ENCODE measurements at places on chromosomes 1 and 21.

- DNase-seq: no peak
Measured at GRCh38 chr21:31606081-31606874, 53.2 kb upstream of the SOD1 start.

GRCh38 chr1:197598935-197599334 lies 176.3 kb downstream of the DENND1B start:
- DNase-seq: no peak

- no peak for DNase-seq
Measured at GRCh38 chr1:94803517-94804441, 16.4 kb upstream of the SLC44A3 start.

GRCh38 chr1:226125831-226126230 lies 60.7 kb downstream of the ACBD3 start:
- DNase-seq: no peak

GRCh38 chr1:40853885-40854170 lies 8.3 kb downstream of the CITED4 start:
- no peak for DNase-seq

GRCh38 chr1:247536340-247536739 lies at the start of gene OR2C3:
OR2C3 (minus strand) TSS chr1:247536440; CDS start chr1:247532511, 3,929 bp downstream.
- DNase-seq: no peak

DNA sequence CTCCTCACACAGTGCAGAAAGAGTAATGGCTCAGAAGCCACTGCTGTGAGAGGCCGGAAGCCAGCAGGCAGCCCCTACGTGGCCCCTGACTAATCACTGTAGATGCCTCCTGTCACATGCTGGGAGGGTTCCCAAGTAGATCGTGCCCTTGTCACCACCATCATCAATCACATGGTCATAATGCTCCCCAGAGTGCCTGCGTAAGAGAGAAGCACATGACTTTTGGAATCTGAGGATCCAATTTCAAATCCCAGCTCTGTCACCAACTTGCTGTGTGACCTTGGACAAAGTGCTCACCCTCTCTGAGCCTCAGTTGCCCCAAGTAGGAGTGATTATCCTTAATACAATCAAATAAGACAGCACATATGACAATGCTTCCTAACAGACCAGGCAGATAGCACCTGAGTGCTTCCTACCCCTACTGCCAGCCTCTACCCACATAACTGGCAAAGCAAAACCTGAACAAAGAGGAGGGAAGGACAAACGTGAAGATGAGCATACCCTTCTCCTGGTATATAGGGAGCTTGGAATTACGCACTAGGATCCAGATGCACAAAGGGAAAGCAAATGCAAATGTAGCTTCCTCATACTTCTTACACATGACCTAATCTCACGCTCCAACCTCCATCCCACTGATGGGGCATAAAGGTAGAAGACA lies 65.7 kb downstream of the SDC3 start:
- no peak for DNase-seq

- DNase-seq: no peak
Measured at GRCh38 chr1:39707506-39707905, 16.3 kb upstream of the HPCAL4 start.

DNA sequence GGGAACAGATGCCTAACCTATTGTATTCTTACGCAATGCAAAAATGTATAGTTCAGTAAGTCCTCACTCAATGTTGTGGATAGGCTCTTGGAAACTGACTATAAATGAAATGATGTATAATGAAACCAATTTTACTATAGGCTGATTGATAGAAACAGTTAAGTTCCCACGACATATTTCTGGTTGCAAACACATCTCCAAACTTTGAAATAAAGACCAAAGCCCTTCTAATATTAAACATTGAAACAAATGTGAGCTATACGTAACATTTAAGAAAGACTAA lies 29.1 kb downstream of the MAP3K21 start:
- no peak for DNase-seq

GRCh38 chr1:165525708-165526107 lies 18.1 kb upstream of the LRRC52 start:
- DNase-seq: no peak

DNA sequence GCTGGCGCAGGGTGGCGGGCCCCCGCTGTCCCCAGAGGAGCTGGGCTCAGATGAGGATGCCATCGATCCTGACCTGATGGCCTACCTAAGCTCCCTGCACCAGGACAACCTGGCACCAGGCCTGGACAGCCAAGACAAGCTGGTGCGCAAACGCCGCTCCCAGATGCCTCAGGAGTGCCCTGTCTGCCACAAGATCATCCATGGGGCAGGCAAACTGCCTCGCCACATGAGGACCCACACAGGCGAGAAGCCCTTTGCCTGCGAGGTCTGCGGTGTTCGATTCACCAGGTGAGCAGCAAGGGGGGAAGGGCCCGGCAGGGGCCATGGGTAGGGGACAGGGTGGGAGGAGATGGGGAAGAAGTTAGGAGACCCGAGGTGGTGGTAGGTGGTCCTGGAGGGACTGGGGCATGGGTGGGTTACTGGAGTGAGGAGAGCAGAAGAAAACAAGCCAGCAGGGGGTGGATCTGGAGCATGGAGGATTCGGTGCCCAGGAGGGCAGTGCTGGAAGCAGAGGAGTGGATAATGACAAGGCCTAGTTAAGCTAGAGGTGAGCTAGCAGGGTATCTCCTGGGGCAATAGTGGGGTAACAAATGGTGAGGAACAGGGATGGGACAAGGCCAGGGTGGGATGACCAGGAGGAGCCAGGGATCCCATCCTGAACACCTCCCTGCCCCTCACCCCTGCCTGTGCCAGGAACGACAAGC lies 13.1 kb downstream of the ZBTB7B start:
- no peak for DNase-seq

- DNase-seq: no peak
Measured at GRCh38 chr1:205681364-205681763, 1.1 kb upstream of the SLC45A3 start.
